ENCODE measurements at places on chromosomes 2 and 18.

DNA sequence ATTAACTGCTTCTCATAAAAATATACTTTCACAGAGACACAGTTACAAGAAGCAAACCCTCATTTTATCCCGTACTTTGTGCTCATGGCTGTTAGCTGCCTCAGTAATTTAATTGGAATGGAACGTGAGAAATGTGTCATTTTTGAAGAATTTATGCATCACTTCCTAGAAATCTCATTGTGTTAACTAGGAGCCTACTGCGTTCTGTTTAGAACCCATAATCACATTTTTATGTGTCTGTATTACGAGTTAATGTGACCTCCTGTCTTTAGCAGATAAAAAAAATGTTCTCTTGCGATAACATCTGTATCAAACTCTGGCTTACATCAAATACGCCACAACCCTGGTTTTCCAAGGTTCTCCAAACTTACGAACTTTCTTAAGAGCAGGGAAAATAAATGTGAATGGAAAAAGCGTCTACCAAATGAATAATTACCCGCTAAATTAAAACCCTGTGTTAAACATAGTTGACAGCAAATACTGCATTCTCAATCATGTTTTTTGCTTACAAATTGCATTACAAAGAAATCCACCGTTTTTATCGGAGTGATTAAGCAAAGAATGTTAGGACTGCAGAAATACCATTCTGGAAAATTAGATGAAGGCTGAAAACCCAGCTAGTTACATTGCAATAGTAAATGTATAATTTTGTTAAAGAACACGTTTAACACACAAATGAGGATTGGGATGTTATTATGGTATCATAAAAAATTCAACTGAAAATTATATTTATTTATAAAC lies 12.1 kb upstream of the GBX2 start:
- DNase-seq: no peak

GRCh38 chr2:236712961-236713673 lies 143.5 kb downstream of the ACKR3 start:
- no peak for DNase-seq

DNA sequence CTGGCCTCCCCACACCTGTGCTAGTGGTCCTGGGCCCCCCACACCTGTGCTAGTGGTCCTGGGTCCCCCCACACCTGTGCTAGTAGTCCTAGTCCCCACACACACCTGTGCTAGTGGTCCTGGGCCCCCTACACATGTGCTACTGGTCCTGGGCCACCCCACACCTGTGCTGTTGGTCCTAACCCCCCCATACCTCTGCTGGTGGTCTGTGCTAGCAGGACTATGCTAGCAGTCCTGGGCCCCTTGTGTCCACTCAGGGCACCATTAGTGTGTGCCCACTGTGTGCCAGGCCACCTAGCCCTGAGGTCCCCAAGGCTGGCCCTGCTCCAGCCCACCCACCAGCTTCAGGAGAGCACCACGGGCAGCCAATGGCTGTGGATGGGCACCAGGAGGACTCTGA lies 558.2 kb upstream of the SALL3 start:
- no peak for DNase-seq

- no peak for DNase-seq
Measured at GRCh38 chr2:6943523-6943922, 26.3 kb downstream of the RNF144A start.

DNA sequence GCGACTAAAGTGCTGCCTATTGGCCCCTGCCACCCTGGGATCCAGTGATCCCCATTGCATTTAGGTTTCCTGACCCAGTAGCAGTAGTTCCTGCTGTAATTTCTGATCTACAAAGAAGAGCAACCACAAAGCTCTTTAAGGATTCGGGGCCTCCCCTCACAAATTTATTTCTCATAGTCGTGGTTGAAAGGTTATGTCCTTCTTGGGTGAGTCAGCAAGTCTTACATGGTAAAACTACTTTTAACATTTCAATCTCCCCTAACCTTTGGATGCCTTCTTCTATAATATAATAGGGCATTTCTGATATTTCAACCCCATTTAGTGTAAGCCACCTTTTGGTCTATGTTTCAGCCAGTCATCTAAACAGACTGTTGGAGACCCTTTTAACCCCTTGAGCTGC lies 14.9 kb downstream of the PIKFYVE start:
- no peak for DNase-seq

DNA sequence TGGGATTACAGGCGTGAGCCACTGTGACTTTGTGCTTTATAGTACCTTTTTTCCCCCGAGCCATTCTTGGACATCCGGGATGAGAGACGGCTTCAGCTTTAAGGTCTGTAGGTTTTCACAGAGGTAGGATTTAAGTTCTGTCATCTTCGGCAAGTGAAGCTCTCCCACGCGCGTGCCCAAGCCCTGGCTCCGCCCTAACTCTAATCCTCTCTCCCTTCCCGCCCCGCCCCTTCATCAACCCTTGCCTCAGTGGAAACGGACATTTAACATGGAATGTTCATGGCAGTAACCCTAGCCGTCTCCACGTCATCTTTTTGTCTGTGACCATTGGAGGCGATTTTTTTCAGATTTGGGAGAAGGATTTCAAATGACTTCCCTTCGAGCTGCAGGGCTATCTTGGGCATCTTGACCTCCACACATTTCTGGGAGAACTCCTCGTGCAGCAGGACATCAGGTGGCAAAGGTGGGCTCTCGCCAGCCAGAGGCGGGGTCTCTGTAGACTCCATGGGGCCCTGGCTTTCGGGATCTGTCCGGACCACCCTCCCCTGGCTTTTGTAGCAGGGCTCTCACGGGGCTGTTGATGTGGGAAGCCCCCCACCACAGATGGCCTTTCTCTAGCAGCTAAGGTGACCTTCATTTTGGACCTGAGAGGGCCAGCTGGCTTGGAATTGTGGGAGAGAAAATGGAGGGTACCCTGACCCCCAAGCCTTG lies 6.8 kb downstream of the COLEC11 start:
- DNase-seq: no peak

DNA sequence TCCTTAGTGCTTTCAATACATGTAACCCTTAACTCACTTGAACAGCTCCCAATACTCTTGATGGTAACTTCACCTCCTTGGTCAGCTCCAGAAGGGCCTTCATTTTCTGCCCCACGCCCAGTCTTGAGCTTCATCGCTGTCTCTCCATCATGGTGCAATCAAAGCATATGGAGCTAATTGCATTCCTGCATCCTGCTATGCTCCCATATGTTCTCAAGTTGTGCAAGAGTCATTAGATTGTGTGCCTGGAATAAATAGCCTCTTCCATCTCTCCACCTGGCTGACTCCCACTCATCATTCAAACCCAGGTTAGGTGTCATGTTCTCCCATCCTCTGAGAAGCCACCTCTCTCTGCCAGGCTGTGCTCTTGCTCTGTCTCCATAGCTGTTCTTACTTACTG lies 364.5 kb upstream of the RGPD4 start:
- DNase-seq: no peak

- no peak for DNase-seq
Measured at GRCh38 chr2:125125902-125126301, 1100.8 kb downstream of the CNTNAP5 start.

- DNase-seq: no peak
Measured at GRCh38 chr18:62880034-62880433, 164.7 kb downstream of the PHLPP1 start.
